Activated naive CD4-positive, alpha-beta T cell treated with anti-CD3 and anti-CD28 coated beads, Interleukin-2, amount 50 U/mL, for 16 hours (primary cell): ENCODE measurements at places on chromosomes 13 and 19.
A peak's percentile ranks its signal among the peaks of the same experiment; 100 is the strongest.

GRCh38 chr13:64347664-64348063, 2882.5 kb downstream of the PCDH9 start:
- no peak for DNase-seq

DNA sequence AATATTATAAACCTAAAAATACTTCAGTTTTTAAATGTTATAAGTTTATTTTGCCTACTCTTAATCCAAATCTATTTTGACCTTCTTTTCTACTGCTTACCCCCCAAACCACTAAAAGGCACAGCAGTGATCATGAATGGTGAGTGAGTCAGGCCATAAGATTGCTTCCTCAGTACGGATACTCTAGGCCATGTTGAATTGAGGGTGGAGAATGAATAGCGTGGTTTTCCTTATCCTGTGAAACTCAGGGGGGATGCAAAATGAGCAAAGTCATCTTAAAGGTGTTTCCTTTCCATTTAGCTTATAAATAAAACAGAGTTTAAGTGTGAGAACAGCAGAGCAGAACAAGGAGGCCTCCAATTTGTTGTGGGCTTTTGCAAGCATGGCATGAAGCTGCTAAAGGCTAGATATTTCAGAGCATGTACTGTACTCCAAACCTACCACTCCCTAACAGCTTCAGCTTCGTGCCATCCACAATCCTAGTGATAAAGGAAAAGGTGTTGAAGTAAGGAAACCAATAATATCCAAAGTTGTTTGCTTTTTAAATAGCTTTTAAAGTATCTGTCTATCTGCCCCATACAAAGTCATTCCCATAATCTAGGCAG, 25.0 kb downstream of the SERPINE3 start:
- no peak for DNase-seq

- DNase-seq, result no peak
Observed at GRCh38 chr13:98508280-98508679, 68.6 kb downstream of the STK24 start.

GRCh38 chr19:17943274-17944221, 10.7 kb downstream of the CCDC124 start:
- no peak for DNase-seq

DNA sequence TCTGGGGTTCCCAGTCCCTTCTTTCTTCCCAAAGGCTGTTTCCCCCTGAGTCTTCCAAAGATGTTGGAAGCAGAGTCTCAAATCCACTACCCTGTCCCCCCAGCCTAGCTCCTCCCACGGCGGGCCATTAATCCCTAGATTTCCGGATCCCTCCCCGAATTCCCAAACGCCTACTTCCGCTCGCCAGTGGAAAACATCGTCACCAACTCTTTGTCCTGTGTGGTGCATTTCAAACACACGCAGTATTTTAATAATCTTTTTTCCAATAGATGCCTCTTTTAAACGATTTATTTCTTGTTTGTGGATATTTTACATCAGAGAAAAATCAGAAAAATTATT, 610 bp downstream of the ZNF791 start:
- no peak for DNase-seq

GRCh38 chr13:93794197-93794885, 567.7 kb downstream of the GPC6 start:
- DNase-seq, result peak; percentile 31

DNA sequence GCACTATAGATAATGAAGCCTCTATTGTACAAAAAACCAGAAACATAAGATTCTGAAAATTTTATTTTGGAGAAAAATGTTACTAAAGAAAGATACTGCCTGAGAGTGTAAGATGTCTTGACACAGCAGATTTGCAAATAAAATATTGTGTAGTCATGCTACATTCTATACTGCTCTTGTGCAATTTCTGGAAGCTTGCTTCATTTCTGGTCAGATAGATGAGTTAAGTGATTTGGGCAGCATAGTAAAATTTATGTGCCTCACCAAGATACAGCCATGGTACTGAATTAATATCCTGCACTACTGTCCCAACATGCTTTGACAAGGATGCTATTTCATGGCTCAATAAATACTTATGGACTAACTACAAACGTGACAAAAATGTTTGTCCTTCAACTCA, 55.1 kb upstream of the STARD13 start:
- DNase-seq, result no peak
